ENCODE measurements at places on chromosomes 3 and 15. TPM values are rescaled to one million over a fixed set of nuclear protein-coding genes. Genes with fewer than 3 reads are reported as not detected.

Gene SLC28A1
- total RNA-seq, result 2.7 TPM

DNA sequence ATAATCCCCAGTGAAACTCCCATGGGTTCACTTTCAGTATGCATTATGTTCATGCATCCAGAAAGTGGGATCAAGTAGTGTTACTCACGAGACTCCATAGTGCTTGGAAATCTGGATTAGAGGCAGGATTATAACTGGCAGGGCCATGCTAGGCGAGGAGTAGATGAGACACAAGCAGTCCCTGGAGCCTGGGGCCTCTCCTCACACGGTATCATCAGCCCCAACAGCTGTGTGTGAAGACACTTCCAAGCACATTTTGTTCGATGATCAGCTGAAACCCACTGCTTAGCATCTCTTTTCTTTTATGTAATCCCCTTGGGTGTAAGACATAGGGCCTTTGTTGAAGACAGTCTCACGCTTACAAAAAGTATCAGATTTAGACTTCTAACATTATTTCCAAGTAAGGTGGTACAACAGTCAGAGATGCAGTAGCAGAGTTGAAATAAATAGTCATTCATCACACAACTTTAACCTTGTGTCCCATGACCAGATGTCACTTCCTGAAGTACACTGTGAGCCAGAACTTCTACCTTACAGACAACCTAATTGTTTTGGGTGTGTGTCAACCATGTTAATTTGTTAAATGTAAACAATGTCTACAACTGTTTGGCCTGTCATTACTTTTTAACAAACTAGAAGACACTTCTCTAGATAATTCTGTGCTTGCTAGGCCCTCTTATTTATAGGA is 116.9 kb downstream of the GADL1 start:
- no peak for DNase-seq

DNA sequence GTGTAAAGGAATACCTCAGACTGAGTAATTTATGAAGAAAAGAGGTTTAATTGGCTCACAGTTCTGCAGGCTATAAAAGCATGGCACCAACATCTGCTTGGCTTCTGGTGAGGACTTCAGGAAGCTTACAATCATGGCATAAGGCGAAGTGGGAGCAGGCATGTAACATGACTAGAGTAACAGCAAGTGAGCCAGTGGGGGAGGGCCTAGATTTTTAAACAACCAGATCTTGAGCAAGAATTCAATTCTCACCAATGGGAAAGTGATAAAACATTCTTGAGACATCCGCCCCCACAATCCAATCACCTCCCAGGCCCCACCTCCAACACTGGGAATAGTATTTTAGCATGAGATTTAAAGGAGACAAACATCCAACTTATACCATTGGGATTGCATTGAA is 44.2 kb upstream of the BCL2A1 start:
- DNase-seq, result no peak

Gene PRR20G
- total RNA-seq, result not detected

- DNase-seq, result peak; percentile 34
Measured at GRCh38 chr3:190041333-190042041, 79.2 kb downstream of the P3H2 start.

DNA sequence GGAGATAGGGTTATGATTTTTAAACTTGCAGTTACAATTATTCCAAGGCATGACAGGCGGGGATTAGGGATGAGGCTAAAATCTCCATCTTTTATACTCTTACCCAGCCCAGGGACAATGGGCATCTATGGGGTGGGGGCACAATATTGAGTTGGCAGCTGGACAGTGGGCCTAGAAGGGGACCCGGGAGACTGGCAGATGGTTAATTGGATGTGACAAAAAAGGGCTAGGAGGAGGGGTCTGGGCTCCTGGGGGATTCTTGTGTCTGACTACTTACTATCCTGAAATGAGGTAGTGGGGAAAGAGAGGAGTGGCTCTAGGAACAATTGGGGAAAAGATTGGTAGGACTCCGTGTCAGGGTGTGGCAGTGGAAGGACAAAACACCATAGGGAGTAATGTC is 53.0 kb upstream of the ROPN1 start:
- no peak for DNase-seq

Gene CHDH
- total RNA-seq, result 30.1 TPM

DNA sequence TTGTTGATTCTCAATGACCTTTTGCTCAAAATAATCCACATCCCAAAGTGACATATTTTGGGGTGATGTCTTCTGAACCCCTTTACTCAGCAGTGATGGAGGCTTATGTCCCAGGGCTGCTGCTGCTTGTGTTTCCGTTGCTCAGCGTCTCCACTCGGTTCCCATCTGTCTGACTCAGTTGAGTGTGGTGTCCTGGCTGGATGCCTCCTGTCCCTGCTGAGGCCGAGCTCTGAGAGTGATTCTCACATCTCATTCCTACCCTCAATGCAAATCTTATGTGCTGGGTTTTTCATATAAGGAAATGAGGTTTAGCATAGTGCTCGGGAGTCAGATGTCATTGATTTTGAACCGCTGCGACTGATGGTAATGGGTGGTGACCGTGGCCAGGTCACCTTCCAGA is 247.4 kb downstream of the GABRG3 start:
- DNase-seq, result no peak

DNA sequence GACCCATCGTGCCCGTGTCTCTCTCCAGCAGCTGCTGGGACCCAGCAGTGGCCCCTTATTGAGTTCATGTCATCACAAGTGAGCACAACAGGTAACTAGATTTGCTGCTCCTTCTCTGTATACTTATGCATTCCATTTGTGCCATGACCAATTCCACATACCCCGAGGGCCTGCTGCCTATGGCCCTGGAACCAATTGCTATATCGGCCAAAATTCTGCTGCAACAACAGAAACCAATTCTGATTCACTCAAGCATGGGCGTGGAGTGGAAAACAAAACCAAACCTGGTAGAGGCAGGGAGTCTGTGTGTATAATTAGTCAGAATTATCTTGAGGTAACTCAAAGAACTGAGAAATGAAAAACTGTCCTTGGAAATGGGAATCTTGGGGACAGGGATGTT is 516.6 kb downstream of the EPHB1 start:
- DNase-seq, result no peak

DNA sequence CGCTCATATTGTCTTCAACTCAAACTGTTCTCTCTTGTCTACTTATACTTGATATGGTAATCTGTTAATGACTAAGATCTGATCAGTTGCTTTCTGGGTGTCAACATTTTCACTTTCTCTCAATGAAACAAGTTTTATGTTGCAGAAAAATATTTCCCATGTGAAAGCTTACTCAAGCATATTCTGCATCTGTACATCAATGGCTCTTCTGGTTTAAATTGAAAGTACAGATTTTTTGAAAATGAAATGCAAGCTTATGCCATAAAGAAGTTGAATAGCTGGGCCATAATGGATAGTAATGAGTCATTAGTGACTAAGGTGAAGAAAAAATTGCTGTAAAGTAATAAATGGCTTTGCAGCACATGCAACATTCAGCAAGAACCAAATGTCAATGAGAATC is 140.7 kb downstream of the BCHE start:
- DNase-seq, result no peak

Gene CPB1
- not detected for total RNA-seq
